ENCODE measurements at places on chromosomes 7 and 10.

- DNase-seq, result no peak
Observed at GRCh38 chr10:54525816-54526215, 275.2 kb downstream of the PCDH15 start.

DNA sequence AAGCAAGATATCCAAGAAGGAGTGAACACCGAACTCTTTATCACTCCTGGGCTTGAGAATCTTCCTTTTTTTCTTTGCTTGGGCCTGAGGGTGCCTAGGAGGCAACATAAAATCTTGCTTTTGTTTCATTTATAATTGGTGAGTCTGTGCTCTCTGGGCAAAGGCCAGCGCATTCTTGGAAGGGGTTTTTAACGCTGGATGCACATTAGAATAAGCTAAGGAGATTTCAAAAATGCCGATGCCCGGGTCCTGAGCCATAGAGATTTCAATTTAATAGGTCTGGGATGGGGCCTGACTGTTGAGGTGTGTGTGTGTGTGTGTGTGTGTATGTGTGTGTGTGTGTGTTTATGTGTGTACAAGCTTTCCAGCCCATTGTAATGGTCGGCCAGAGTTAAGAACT, 62.0 kb upstream of the SORCS3 start:
- DNase-seq, result no peak

GRCh38 chr10:59340285-59340684, 22.1 kb downstream of the FAM13C start:
- no peak for DNase-seq

GRCh38 chr7:30764030-30764975, 6.9 kb upstream of the MINDY4 start:
- DNase-seq, result no peak

DNA sequence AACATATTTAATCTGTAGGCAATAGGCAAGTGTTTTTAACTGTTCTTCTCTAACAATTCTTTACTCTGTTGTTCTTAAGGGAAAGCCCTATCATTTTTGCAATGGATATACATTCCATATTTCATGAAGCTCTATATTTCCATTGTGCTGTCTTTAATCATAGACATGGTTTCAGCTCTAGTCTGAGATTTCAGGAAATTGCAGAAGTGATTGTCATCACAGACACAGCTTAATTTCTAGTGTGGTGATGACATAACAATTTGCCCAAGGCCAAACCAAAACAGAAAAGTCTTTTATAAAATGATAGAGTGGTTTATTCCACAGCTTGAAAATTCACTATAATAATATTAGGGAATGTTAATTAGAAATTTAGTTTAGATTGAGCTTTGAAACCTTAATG, 494.1 kb upstream of the SEMA3A start:
- no peak for DNase-seq

- no peak for DNase-seq
Observed at GRCh38 chr10:16519908-16520861, 1.5 kb downstream of the C1QL3 start.

- DNase-seq, result no peak
Observed at GRCh38 chr7:117951691-117952280, 78.5 kb upstream of the CTTNBP2 start.

DNA sequence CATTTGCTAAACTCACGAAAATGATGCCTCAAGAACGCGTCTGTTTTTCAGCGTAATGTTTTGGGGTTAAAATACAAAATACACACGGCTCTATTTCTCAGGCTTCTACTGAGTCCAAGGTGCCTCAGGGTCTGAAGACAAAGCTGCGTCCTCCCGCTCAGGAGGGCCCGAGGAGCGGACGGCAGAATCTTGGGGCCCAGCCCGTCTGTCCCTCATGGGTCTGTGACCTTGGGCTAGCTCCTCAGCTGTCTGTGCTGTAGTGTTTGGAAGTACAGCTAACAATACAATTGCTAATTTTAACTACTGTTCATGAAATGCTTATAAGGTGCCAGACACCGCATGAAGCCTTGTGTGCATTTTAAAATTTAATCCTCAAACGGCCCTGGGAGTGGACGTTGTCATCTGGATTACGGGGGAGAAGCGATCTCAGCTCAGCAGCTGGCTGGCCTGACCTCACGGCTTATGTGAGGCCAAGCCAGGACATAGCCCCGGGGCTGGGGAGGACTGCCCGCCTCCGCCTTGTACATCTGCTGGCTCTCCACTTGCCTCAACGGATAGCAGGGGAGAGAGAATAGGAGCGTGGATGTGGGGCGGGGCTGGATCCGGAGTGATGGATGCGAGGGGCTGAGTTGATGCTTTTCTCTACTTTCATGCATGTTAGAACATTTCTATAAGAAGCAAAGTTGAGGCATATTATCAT, 357.4 kb downstream of the GLRX3 start:
- no peak for DNase-seq

GRCh38 chr10:66862687-66863258, 63.1 kb upstream of the LRRTM3 start:
- no peak for DNase-seq

DNA sequence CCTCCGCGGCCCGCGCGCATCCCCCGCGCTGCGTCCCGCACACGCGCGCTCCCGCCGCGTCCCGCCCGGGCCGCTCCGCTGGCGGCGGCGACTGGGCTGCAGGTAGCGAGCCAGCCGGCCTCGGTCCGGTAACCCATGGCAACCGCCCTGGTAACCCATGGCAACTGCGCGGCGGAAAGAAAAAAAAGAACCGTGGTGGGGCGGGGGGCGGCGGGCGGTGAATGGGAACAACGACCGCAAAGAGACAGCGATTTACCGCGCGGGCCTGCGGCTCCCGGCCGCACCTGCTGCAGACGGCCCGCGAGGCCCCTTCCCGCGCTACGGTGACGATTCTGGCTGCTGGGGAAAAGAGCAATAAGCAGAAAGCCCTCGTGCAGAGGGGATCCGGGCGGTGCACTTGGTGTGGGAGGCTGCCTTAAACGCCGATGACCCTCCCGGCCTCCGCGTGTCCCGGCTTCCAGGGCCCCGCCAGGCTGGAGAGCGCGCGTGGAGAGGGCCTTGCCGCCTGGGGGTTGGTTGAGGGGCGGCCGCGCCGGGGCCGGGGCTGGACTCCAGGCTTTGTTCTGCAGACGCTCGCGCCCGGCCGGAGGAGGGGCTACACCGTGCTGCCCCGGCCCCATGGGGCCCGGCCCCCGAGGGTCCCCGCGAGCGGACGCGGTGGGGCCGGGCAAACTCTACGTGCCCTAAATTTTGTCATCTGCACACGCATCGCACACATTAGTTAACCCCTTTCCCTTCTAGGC, 84.7 kb downstream of the SNX10 start:
- no peak for DNase-seq

DNA sequence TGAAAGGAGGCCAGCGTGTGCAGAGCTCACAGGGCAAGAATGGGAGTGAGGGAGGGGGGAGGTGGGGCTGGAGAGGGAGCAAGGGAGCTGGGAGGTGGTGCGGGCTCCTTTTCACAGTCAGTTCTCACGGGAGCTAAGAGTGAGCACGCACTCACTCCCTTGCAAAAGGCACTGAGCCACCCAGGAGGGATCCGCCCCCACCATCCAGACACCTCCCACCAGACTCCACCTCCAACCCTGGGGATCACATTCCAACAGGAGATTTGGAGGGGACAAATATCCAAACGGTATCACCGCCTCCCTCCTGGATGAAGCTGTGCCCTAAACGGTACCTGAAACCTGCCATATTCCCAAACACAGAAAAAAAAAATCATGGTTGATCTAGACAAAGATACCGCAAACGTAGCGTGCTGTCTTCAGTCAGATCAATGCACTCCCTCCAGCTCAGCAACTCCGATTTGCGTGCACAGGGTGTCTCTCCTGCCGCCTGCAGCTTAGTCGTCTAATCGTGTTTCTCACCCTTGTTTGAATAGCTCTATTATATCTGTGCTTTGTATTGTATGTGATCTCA, 20.3 kb upstream of the PRKAG2 start:
- DNase-seq, result no peak

DNA sequence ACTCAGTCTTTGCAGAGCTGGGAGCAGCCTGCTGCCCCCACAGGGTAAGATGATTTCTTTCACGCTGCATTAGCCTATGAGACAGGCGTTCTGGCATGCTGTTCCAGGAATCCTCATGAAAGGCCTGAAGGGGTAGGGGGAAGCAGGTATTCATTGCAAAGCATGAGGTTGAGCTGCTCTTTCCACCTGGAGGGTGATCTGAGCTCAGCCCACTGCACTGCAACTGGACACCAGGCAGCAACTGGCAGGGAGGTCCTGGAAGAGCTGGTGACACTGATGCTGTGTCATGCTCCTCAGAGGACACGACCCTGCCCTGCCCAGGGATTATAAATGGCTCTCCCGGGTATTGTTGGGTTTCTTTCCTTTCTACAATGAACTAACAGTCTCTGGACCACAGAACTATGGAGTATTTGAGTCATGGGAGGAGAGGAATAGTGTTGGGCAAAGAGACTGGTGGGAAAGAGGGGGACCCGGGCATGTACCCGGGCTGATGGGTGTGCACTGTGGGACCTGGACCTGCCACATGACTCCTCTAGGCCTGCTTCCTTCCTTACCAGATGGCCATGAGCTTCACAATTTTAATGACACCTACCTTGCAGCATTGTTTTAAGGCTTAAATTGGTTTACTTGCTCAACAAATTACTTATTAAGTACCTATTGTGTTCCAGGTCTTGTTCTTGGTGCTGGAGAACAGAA, 24.3 kb downstream of the SLC25A28 start:
- DNase-seq, result no peak

- DNase-seq, result no peak
Observed at GRCh38 chr10:71074176-71074755, 138.1 kb upstream of the UNC5B start.

DNA sequence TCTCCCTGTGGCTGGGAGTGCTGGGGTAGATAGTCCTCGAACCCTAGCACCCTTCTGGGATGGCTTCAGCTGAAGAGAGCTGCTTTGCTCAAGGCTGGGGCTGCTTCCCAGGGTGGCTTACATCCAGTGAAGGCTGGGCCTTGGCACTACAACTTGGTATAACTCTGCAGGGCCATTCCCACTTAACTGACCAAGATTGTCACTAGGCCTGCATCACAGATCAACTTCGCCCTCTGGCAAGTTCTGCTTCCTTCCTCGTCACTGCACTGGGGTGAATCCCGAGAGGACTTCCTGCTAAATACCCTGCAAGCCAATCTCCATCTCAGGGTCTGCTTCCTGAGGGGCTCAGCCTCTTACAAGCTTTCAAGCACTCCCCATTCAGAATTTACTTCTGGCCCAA, 195.2 kb downstream of the DOCK4 start:
- DNase-seq, result no peak

GRCh38 chr7:150339409-150339809, 2.0 kb downstream of the RARRES2 start:
- DNase-seq, result no peak

- DNase-seq, result no peak
Observed at GRCh38 chr10:43215758-43216455, 51.0 kb downstream of the RASGEF1A start.

GRCh38 chr10:47038881-47039561, 127.8 kb downstream of the PTPN20 start:
- no peak for DNase-seq

- DNase-seq, result no peak
Observed at GRCh38 chr10:61188691-61189090, 244.7 kb upstream of the RHOBTB1 start.

DNA sequence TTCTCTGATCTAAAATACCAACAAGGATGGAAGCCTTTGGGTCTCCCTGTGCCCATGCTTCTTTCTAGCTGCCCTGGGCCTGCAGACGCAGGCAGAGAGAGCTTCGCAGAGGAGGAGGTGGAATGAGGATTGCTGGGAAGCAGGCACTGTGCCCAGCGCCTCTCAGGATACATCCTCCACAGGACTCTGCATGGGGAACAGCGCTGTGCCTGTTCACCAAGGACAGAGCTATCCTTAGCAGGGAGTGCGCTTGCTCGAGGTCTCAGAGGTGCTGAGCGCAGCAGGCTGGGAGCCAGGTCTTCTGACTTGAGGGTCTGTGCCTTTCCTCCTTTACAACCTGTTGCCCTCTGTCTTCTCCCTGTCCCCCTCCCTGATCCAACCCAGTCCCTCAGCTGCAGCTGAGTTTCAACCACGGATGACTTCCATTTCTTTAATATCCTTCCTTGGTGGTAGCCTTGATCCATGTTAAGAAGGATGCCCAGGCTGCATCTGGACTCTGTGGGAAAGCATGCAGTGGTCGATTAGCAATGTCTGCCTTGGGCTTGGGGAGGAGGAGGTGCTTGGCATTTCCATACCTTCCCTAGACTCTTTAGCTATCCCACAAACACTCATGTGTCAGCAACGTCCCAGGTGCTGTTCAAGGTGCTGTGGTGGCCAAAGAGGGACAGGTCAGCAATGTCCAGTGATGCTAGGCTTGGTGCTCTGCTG, 219.6 kb upstream of the GPR26 start:
- DNase-seq, result no peak

GRCh38 chr10:92419740-92420545, 129.0 kb downstream of the MARCHF5 start:
- no peak for DNase-seq

GRCh38 chr7:77316219-77316978, 99.8 kb downstream of the GSAP start:
- no peak for DNase-seq

DNA sequence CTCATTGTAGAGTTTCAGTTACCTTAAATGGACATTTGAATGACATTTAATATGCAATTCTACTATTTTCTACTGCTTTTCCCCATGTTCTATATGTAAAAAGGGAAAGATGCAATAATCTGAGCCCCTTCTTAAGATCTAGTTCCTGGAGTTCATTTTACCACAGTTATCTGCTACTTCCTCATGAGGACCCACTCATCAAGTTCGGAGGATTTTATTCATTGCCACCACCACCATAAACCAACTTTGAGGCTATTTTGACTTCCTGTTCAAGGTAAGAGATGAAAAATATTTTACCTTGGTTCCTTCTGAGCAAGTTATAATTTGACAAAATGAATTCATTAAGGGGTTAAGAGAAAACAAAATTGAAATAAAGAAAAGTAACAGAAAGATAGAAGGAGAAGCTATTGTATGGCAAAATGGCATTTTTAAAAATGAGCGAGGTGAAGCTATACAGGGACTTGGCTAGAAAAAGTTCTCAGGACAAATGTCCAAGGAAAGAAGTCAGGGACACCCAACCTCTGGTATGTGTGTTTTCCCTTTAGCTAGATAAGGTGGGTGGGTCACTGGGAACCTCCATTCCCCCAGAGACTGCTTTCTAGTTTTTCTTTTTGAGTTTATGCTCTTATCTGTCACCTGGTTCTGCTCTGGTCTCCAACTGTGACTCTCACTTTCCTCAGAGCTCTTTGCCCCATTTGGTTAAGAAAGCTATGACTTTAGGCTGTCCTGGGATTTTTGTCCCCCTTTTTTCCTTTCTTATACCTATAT, 14.9 kb upstream of the FAM3C start:
- no peak for DNase-seq

DNA sequence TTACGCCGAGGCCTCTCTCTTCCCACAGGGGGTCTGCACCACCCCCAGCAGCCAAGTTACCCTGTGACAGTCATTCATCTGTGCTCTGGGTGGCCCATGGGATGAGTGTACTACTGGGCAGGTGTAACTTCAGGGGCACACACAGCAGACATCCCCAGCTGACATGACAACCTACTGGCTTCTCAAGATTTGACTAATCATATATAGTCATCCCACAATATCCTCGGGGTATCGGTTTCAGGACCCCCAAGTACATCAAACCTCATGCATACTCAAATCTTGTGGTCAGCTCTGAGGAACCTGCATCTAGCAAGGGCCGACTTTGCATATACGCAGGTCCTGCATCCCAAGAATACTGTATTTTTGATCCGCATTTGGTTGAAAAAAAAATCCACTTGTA, 336.9 kb upstream of the C7orf33 start:
- no peak for DNase-seq

GRCh38 chr7:102897211-102897631, 15.6 kb upstream of the LRRC17 start:
- no peak for DNase-seq

All from thymus (tissue), 14 donors.